ENCODE measurements at places on chromosomes 11 and 22. TPM values are rescaled to one million over a fixed set of nuclear protein-coding genes. Genes with fewer than 3 reads are reported as not detected.

Gene TSSK2
- not detected for total RNA-seq

Gene MFNG
- 0.08 TPM for total RNA-seq

Gene TPBGL
- total RNA-seq, result not detected

Gene TRMT112
- 511 TPM for total RNA-seq

Gene GAB4
- not detected for total RNA-seq

Gene EFCAB6
- 2.6 TPM for total RNA-seq

Gene TCN1
- total RNA-seq, result not detected

Gene TEX54
- not detected for total RNA-seq

Gene MUS81
- 13.6 TPM for total RNA-seq

Gene PLEKHA7
- not detected for total RNA-seq

Gene IL10RA
- not detected for total RNA-seq

Gene FLRT1
- 1.4 TPM for total RNA-seq

Measured in H4 (cell line).